ENCODE measurements at places on chromosomes 12 and 14. TPM values are rescaled to one million over a fixed set of nuclear protein-coding genes. Genes with fewer than 3 reads are reported as not detected.

GRCh38 chr12:1448336-1448735 is 146.0 kb downstream of the FBXL14 start:
- DNase-seq = no peak

DNA sequence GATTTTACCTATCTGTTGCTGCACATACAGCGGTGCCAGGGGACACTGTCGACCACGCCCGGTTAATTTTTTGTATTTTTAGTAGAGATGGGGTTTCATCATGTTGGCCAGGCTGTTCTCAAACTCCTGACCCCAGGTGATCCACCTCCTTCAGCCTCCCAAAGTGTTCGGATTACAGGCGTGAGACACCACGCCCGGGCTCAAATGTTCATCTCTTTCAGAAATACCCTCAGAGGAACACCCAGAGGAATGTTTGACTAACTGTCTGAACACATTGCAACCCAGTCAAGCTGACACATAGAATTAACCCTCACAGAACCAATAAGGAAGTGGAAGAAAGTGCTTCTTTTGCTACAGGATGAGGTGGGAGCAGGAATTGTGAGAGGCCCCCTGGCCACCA is 15.0 kb upstream of the ETFBKMT start:
- DNase-seq = no peak

- no peak for DNase-seq
Measured at GRCh38 chr12:113058553-113058952, 2.0 kb downstream of the DTX1 start.

DNA sequence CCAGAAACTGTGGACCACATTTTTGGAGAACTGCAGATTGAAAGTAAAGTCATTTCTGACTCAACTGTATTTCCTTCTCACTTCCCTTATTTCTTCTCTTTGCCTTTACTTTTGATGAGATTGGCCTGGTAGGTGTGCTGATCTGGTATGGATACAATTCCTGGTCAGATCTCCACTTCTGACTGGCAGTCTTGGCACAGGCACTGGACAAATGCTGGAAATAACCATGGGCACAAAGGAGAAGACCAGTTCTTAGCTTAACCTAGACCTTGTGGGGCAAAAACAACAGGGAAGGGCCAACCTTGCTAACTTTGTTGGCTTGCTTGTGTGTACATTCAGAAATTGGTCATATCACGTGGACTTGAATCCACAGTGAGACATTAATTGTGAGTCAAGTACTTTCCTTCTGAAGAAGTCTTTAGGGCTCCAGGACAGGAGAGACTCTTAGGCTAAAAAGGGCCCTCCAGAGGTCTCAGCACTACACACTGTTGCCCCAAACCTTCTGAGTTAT is 75.0 kb downstream of the DIP2B start:
- no peak for DNase-seq

DNA sequence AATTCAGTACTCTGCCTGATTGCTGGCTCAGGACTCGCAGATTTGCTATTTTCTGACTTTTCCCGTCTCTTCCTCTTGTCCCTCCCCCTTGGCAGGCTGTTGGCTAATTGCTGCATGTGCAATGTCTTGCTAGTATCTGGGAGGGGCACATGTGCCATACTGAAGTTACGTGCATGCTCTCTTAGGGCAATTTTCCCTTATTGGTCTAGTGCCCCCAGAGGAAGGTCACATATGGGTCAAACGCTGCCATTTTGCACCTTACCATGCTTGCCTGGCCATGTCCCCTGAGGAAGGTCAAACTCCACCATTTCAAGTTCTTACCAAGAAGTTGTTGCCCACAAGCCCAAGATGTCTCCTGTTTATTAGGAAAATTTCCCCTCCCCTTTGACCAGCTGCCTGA is 13.9 kb upstream of the ERC1 start:
- no peak for DNase-seq

DNA sequence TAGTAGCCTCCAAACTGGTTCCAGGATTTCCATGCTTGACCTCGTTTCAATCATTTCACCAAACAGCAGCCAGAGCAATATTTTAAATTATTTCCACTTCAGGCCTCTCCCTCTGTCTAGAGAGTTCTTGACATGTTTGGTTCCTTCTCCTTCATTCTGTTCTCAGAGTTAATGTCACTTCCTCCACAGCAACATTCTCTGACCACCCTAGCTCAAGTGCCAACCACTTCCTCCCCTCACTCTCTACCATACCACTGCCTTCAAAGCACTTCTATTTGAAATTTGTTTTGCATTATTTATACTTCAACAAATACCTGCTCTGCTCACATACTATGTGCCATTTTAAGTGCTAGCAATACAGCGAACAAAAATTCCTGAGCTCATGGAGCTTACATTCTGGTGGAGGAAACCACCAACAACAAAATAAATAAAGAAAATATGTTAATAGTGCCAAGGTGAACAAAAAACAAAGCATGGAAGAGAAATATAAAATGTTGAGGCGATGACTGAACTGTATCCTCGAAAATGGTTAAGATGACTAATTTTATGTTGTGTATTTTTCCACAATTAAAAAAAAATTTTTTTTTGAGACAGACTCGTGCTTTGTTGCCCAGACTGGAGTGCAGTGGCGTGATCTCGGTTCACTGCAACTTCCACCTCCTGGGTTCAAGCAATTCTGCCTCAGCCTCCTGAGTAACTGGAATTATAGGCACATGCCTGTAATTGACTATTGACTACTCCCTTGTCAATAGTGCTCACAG is 17.3 kb downstream of the BAZ1A start:
- no peak for DNase-seq

DNA sequence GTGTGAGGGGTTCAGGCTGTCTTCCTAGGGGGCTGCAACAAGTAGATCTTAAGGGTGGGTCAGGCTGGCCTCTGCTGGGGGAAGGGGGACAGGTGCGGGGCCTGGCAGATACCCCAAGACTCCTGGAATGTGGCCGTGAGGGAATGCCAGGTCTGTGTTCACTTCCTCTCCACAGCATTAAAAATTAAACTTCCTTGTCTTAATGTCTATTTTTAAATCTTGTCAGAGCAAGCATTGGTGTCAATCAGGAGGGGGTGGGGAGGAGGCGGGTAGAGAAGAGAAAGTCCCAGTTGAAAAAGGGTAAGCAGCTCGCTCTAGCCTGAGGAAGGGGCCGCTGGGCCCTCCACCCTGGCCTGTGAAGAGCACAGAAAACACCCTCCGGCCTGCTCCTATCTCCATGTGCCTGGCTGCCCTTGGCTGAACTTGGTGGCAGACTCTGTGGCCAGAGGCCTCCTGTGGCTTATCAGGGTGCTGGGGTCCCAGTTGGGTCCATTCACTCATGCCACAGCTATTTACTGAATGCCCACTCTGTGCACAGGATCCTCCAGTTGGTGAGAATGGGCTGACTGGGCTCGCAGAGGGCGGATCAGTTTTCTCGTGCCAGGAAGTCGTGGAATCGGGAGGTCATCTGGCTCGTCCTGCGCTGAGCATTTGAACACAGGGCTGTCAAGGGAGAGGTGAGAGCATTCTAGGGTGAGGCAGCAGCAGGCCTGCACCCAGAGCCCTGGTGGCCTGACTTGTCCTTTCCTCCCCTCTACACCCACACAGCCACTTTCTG is 128.8 kb downstream of the TSPAN9 start:
- DNase-seq = no peak

R3HDM2 gene
- total RNA-seq = 67.3 TPM
